ENCODE measurements at places on chromosomes 7 and 10. TPM values are rescaled to one million over a fixed set of nuclear protein-coding genes. Genes with fewer than 3 reads are reported as not detected.

The ZNF804B gene
- total RNA-seq, result not detected

The ARHGAP22 gene
- total RNA-seq, result 161 TPM

The BAIAP2L1 gene
- 0.92 TPM for total RNA-seq

The PODXL gene
- 5.2 TPM for total RNA-seq

Measured in aortic smooth muscle cell (primary cell).